Natural killer cell (primary cell): ENCODE measurements at places on chromosomes 16 and 17. TPM values are rescaled to one million over a fixed set of nuclear protein-coding genes. Genes with fewer than 3 reads are reported as not detected.

DNA sequence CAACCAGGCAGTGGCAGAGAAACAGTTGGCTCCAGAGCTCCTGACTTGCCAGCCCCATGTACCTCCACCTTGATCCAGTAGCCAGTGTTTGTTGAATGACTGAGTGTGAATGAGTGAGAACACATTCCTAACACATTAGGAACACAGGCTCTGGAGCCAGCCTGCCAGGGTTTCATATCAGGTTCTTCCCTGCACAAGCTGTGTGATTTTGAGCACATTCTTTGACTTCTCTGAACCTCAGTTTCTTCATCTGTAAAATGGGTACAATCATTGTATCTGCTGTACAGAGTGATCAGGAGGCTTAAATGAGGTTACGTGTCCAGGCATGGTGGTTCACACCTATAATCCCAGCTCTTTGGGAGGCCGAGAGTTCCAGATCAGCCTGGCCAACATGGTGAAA lies 13.3 kb upstream of the RMI2 start:
- H3K27ac ChIP-seq, result no peak overlapping the region
- H3K4me3 ChIP-seq, result no peak overlapping the region
- DNase-seq, result no peak

GRCh38 chr17:80081596-80081995 lies 19.8 kb upstream of the GAA start:
- no peak for DNase-seq
- H3K4me1 ChIP-seq, result peaks cover 7% of the 10 kb centered on the region
- no peak overlapping the region for H3K27ac ChIP-seq
- no peak overlapping the region for H3K4me3 ChIP-seq
- no peaks in the 10 kb centered on the region for H3K36me3 ChIP-seq
- H3K27me3 ChIP-seq, result no peaks in the 10 kb centered on the region

- H3K27me3 ChIP-seq, result no peaks in the 10 kb centered on the region
- peak; percentile 88 for DNase-seq
- no peak overlapping the region for H3K4me3 ChIP-seq
- H3K36me3 ChIP-seq, result peaks cover 87% of the 10 kb centered on the region
Measured at GRCh38 chr17:77494664-77495435, 354.1 kb downstream of the SEC14L1 start.

- H3K36me3 ChIP-seq, result no peaks in the 10 kb centered on the region
- DNase-seq, result no peak
- H3K27me3 ChIP-seq, result no peaks in the 10 kb centered on the region
- H3K4me3 ChIP-seq, result no peak overlapping the region
- no peak overlapping the region for H3K27ac ChIP-seq
- H3K4me1 ChIP-seq, result peaks cover 28% of the 10 kb centered on the region
Measured at GRCh38 chr17:21272881-21273792, 11.4 kb upstream of the MAP2K3 start.

DNA sequence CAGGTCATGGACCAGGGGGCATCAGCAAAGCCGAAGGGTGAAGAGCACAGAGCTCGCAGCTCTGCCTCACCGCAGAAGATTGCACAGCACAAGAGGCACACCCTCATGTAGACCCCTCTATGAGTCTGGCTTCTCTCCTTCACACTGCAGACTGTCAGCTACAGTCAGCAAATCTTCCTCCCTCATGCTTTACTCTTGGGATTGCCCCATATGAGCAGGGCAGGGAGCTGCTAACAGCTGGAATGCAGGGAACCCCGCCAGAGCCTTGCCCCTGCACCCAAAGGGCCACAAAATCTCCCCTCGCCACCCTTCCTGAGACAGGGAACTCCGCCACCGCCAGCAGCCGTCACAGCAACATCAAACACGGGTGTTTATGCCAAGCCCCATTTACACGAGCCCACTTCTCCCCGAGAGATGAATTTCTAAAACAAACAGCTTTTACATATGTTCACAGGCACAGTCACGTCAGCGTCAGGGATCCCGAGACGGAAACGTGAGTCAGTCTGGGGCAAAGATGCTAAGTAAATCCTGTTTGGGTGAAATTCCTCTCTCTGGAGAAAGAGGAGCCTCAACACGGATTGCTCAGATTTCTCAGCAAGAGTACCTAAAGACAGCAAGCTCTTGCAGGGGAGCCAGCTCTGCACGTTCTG lies 121.9 kb downstream of the CDYL2 start:
- H3K4me1 ChIP-seq, result no peaks in the 10 kb centered on the region
- H3K27ac ChIP-seq, result no peak overlapping the region

DNA sequence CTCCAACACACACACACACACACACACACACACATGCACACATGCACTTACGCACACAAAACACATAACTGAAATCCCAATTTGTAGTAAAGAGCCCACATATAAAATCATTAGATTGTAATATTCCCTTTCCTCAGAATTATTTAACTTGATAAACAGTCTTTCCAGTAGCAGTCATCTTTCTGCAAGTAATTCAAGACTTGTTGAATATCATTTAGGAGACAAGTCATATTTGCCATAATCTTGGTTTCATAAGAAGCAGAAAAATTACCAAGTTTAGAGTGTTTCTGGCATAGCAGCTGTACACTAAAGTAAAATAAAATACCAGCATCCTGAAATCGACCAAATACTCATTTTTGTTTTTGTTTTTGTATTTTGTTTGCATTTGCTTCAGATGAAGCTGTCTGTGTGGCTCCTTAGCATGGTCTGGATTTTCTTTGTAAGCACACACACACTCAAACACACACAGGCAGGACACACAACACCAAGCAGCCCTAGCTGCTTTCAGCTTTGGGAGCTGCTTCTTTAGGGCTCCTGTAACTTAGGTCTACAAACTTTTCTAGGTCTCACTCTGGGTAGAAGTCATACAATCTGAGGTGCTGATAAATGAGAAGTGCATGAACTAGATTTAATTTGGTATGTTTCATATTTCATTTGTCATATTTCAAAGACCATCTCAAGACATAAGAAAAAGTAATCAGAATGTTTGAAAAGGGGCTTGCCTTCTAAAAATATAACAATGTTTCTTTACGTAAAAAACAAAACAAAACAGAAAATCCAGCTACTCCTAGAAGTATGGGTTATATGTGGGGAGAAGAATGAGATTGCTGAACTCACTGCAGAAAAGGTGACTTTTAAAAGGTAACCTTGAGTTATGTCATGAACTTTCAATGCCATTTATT lies 3.0 kb downstream of the SALL1 start:
- H3K36me3 ChIP-seq, result no peaks in the 10 kb centered on the region
- H3K4me3 ChIP-seq, result no peak overlapping the region
- no peak for DNase-seq
- H3K4me1 ChIP-seq, result no peaks in the 10 kb centered on the region

GRCh38 chr17:77609553-77610517 lies 348.7 kb upstream of the TNRC6C start:
- H3K36me3 ChIP-seq, result no peaks in the 10 kb centered on the region
- H3K27me3 ChIP-seq, result no peaks in the 10 kb centered on the region
- H3K4me1 ChIP-seq, result peaks cover 21% of the 10 kb centered on the region
- H3K4me3 ChIP-seq, result peak overlapping the region; percentile 20
- H3K27ac ChIP-seq, result peak overlapping the region; percentile 32

- peaks cover 17% of the 10 kb centered on the region for H3K4me1 ChIP-seq
- H3K36me3 ChIP-seq, result no peaks in the 10 kb centered on the region
- peak; percentile 22 for DNase-seq
Measured at GRCh38 chr17:50199211-50199802, 2.1 kb downstream of the COL1A1 start.

ZACN gene
- total RNA-seq, result 0.80 TPM

GRCh38 chr17:8466873-8467272 lies 31.2 kb downstream of the NDEL1 start:
- H3K4me3 ChIP-seq, result no peak overlapping the region
- H3K27ac ChIP-seq, result no peak overlapping the region
- H3K36me3 ChIP-seq, result peaks cover 60% of the 10 kb centered on the region
- H3K27me3 ChIP-seq, result no peaks in the 10 kb centered on the region

TMC7 gene
- not detected for total RNA-seq
